ENCODE measurements at places on chromosomes 7 and 10.

DNA sequence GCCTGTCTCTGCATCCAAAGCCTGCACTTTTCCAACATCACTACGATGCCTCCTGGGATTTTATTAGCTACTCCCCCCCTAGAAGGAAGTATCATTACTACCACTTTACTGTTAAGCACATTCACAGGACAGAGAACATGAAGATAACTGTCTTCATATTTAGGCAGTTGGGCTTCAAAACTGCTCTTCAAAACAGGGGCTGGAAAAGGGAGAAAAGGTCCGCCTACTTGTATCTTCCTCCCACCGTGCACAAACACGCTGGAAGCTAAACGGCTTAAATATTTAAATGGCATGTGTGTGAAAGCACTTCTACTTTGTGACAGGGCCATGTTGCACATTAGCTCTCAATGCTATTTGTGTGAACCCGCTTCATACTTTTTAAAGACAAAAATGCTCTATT is 999 bp downstream of the ITIH5 start:
- DNase-seq, result no peak

DNA sequence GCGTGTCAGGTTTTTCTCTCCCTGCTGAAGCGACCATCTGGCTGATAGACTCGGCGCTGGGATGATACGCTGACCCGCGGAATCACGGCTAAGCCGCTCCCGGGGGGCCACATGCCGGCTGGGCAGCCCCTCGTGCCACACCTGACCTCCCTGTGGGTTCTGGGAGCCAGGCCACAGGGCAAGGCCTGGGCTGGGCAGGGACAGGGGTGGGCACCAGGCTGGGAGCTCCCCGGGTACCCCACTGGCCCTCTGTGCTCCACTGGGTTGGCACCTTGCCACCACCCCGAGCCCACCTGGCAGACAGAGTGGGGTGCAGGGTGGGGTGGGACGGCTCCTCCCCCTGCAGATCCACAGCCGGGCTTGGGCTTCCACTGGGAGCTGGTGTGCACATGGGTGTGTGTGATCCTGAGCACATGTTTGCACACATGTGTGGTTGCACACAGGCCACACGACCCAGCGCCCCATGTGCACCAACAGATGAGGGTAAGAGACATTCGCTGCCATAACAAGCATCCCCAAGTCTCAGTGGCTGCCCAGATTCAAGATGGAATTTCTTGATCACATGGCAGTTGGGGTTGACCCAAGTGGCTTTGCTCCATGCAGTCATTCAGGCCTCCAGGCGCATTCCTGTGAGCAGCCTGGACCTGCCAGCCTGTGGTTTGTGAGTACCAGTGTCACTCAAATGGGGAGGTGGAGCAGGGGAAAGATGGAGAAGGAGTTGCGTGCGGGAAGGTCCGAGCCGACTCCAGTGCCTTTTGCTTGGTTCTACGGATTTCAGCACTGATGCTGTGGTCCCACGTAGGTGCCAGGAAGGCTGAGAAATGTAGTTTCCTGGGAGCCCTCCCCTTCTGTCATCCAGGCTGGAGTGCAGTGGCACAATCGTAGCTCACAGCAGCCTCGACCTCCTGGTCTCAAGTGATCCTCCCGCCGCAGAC is 79.7 kb downstream of the UNCX start:
- DNase-seq, result no peak

GRCh38 chr7:18276380-18276779 is 219.2 kb upstream of the HDAC9 start:
- no peak for DNase-seq

GRCh38 chr10:114398587-114399331 is 5.5 kb downstream of the AFAP1L2 start:
- DNase-seq, result no peak

GRCh38 chr10:70418229-70418628 is 14.3 kb downstream of the EIF4EBP2 start:
- peak; percentile 70 for DNase-seq

GRCh38 chr10:63415640-63416244 is 50.0 kb downstream of the JMJD1C start:
- no peak for DNase-seq

DNA sequence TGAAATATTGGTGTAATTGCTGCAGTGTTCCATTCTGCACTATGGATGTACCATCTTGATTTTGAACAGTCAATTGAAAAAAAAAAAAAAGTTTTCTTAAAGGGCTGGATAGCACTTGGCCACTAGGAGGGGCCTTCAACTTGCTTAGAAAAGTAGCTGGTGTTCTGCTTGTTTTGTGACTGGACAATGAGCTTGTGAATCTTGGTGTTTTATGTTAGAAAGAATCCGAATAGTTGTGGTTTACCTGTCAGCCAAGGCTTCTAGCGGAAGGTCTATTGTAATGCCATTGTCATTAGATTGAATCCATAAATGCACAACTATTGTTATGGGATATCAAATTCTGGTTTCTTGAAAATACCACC is 77.1 kb downstream of the BMPER start:
- DNase-seq, result no peak

DNA sequence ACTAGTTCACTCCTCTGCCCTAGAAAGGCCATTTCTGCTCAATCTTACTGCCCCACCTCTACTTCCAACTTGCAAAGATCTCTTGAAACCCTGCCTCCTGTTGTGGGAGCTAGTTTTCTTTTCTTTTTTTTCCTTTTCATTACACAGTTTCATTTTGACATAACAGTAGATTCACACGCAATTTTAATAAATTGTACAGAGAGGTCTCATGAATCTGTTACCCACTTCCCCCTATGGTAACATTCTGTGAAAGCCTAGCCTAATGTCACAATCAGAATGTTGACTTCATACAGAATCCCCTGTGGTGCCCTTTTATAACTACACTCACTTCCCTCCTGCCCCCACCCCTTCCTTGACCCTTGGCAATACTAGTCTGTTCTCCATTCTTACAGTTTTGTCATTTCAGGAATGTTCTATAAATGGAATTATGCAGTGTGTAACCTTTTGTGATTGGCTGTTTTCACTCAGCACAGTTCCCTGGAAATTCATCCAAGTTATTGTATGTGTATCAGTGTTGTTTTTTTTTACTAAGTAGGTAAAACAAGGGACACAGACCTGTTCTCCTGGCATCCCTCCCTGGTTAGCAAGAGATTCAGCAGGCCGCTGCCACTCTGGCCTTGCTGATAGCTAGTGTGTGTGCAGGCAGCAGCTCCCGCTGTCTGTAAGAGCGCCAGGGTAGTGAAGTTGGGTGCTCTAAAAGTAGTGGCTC is 21.5 kb downstream of the CHST3 start:
- DNase-seq, result no peak

GRCh38 chr10:88389456-88389855 is 193.7 kb downstream of the RNLS start:
- DNase-seq, result peak; percentile 32

Data from AG04450 (cell line).